Right ventricle myocardium inferior (tissue), 1 donor: ENCODE measurements at places on chromosomes 2 and 18. TPM values are rescaled to one million over a fixed set of nuclear protein-coding genes. Genes with fewer than 3 reads are reported as not detected.

DNA sequence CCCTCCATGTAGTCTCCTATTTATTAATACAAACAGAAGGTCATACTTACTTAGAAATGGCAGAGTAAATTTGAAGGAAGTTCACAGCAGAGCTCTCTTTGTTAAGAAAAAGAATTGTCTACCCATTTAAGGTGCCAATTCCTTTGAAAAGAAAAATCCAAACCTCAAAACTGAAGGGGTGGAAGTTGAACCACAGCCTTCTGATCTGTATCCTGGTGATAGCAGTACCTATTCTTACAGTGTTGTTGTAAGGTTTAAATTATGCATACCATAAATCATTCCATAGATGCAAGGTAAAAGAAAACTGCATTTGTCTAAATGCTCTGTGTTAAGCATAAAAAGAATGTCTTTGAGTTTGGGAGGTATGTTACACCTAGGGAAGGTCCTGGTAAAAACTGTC, 47.6 kb downstream of the COBLL1 start:
- no peak for DNase-seq

DNA sequence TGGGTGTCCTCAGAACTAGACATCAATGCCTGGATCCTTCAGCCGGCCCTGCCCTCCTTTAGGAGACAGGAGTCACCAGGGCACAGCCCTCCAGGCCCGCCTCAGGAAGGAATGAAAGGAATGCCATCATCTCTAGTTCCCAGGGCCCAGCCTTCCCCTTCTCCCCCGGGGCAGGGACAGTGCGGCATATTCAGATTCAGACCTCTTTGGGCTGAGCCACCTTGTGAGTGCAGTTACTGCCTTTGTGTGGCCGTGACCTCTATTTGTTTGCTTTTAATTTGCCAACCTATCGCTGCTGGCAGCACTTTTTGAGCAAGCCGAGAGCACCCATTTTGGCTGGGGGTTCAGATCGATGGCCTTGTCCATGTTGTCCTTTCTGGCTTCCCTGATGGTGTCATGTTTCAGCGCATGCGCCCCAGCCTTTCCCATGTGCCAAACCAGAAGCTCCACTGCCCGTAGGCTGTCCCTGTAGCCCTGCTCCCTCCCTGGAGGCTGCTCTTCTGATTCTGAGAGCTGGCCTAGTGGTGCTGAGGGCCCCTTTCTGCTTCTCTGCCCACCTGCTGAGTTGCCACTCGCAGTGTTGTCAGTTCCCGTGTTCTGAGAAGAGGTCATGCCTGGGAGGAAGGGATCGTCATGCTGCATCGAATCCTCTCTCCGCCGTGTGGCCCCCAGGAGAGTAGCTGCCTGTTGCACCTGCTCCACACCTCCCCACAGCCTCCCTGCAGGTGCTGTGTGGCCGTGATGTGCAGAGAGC, 10.9 kb downstream of the ANKRD23 start:
- DNase-seq = peak; percentile 79

DNA sequence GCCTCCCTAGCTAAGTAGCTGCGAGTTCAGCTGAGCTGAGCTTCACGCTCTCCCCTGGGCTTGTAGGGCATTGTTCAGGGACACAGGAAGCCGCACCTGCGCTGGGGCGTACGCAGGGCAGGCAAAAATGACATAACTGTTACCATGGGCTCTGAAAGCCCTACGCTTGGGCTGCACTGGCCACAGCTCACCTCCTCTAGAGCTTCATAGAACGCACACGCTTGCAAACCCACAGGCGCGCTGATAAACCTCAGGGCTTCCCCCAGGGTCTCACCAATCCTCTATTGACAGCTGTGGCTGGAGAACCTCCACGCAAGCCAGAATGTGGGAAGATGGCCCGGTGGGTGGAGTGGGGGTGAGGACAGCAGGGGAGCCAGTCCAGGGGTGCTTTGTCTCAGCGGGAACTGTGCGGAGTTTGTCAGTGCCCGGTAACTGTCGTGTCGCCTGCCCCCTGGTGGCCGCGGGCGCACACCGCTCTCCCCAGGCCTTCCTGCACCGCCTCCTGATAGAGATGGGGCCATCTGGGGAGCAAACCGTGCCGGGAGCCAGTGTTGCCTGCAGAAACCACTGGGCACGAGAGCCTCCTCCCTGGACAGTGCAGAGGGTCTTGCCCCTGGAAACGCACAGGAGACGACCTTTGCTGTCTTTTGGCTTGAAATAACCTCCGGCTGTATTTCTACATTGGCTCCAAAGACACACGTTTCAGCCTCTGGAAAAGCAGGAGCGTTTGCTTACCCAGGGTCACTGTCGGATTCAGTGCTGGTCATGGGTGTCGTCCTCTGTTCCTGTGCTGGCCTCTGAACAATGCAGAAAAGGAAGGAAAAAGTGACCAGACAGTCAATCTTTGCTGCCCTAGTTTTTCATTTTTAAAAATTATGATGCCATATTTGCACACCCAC, 17.0 kb upstream of the CIDEA start:
- peak; percentile 81 for DNase-seq

DNA sequence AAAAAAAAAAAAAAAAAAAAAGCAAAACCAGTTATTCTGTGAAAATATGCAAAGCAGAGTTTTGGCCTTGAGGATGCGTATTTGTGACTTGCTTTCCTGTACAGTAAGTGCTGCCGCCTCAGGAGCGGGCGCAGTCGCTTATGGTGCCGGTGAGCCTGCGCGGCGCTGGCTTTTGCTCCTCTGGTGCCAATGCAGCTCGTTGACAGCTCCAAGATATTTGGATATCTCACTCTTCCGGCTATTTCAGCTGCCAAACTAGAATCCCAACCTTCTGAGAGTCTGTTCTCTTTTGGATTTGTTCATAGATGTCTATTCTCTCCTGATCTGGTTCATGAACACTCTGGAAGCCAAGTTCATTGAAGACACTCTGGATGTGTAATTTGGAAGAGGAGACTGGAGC, 184.1 kb downstream of the AGAP1 start:
- peak; percentile 77 for DNase-seq

DNA sequence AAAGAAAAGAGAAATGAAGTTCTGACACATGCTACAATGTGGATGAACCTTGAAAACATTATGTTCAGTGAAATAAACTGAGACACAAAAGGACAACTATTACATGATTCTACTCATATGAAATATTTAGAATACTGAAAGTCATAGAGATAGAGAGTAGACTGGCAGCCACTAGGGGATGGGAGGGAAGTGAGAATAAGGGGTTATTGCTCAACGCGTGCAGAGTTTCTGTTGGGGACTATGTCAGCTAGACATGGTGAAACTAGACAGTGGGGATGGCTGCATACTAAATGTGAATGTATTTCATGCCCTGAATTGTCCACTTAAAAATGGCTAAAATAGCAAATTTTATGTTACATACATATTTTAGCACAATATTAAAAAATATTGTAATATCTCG, 108.7 kb upstream of the ATL2 start:
- DNase-seq = no peak

GRCh38 chr18:79423211-79424007, 27.7 kb downstream of the NFATC1 start:
- no peak for DNase-seq

DNA sequence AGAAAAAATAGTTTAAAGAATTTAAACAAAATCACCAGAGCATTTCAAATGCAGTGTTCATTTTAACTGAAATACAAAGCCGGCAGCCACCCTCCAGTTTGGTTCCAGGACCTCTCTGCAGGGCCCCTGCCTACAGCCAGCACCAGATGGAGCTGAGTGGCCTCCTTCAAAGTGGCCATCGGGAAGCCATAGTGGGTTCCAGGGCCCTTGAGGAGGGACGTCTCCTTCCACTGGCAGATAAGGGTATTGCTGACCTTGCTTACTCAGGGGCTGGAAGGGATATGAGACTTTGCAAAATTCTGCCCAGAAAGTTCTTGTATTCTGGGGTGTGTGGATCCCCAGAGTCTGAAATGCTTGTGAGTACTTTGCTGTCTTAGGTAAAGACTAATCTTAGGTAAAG, 205.2 kb upstream of the APCDD1 start:
- no peak for DNase-seq

- DNase-seq = no peak
These were observed 24.2 kb upstream of the CPO start for GRCh38 chr2:206915121-206915520.

GRCh38 chr2:238793306-238793705, 54.6 kb upstream of the TWIST2 start:
- no peak for DNase-seq

GRCh38 chr2:88321449-88322248, 130.8 kb downstream of the FOXI3 start:
- DNase-seq = no peak

- no peak for DNase-seq
These were observed 238.4 kb downstream of the CMPK2 start for GRCh38 chr2:6627316-6627715.

- no peak for DNase-seq
These were observed 1.4 kb downstream of the PPM1G start for GRCh38 chr2:27407798-27408491.

GRCh38 chr2:226548732-226549131, 250.9 kb downstream of the IRS1 start:
- DNase-seq = no peak

- DNase-seq = no peak
These were observed 12.8 kb downstream of the TFPI start for GRCh38 chr2:187541086-187542085.

DNA sequence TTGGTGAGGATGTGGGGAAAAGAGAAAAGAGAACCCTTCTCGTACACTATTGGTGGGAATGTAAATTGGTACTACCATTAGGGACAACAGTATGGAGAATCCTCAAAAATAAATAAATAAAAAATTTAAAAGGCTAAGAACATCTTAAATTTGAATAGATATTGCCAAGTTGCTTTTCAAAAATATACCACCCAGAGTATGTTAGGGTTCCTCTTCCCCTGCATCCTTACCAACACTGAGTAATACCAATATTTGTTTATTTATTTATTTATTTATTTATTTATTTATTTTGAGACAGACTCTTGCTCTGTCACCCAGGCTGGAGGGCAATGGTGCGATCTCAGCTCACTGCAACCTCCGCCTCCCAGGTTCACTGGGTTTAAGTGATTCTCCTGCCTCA, 5.5 kb upstream of the NRBP1 start:
- DNase-seq = no peak

DNA sequence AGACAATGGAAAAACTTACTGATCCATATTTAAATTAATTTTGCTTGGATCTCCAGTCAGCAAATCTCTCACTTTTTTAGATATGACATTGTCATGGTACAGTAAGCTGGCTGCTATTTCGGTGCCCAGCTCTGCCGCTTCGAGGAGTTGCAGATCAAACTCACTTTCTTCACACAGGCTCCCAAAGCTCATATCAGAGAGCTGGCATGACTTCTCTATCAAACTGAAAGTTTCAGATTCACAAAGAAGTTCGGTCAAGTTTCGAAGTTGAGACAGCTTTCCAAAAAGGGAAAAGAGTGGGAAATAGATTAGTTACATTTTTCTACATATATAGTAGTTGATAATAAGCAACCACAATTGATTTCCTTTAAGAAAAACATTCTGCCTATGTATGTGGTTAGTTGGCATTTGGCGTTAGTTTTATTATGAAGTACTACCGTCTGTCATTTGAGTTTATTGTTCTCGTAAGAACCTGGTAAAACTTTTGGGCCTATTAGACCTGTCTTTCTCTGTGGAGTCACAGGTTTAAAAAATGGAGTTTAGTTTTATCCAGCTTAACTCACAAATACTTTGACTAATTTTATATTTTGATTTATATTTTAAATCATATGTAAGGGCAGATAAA, 118.8 kb downstream of the ABCA12 start:
- DNase-seq = no peak

DNA sequence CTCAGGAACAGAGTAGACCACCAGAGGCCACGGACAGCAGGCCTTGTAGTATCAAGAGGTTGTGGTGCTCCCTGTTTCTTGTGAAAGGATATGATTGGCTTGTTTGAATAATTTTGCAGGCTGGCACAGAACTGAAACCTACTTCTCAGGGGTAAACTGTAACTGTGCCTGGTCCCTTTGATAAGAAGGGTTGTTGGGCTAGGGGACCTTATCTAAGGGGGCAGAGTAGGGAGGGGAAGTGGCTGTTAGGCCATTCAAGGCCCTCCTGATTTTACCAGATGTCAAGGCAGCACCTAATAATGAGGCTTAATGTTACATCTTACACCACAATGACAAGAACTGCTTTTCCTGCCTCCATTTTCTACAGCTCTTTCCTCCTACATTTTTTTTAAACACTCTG, 45.6 kb downstream of the GPR39 start:
- DNase-seq = no peak

DNA sequence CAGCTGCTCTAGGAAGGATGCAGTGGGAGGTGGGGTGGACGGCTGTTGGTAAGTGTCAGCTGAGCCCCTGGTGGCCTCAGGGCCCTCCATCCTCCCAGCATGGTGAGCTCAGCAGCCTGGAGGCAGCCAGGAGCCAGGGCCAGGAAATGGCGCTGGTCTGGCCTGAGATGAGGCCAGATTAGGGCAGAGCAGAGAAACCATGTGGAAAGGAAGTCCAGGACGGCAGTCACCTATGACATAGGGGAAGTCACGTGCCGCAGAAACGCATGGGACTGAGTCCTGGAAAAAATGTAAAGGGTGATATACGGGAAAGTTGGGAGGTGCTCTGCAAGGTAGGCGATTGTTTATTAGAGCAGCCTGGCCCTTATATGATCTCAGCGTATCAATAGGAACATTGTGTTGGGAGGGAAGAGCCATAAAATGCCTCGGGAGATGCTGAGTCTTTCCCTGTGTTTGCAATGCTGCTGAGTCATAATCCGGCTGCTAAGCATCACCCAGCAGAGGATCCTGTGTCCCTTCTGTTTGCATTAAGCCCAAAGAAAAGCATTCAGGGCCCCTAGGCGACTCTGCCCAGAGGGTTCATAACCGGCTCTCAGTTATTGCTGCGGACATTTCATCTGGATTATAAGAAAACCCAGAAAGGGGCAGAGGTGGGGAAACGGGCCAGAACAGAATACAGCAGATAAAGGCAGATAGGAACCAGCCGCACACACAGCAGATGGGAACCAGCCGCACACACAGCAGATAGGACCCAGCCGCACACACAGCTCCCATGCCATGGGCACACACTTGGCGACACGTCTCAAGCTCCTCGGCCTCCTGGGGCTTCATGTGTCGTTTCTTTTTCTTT, 30.3 kb upstream of the B3GNT7 start:
- peak; percentile 6 for DNase-seq

DNA sequence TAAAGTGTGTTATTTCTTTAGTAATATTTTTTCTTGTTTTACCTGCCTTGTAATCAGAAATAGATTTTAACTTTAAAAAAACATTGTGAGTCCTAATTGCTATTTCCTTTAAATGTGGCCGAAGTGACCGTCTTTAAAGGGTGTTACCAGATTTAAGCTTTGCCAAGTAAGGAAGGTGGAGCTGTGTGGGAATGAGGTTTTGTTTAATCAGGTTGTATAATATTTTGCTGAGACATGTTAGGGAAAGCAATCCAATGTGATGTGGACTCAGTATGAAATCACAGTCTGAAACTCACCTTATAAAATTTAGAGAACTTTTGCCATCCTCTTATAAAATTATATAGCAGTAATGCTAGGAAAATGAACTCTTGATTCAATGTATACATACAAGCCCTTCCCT, 32.9 kb upstream of the ITPRID2 start:
- DNase-seq = no peak

The PSMA8 gene
- total RNA-seq = 0.14 TPM

The DSG3 gene
- not detected for total RNA-seq

The SCG2 gene
- not detected for total RNA-seq

The SMAD7 gene
- 12.0 TPM for total RNA-seq
